Fibroblast of skin of left quadriceps (primary cell): ENCODE measurements at places on chromosomes 13 and 19.

GRCh38 chr13:27374126-27374613 is 50.2 kb upstream of the GTF3A start:
- no peak for DNase-seq

DNA sequence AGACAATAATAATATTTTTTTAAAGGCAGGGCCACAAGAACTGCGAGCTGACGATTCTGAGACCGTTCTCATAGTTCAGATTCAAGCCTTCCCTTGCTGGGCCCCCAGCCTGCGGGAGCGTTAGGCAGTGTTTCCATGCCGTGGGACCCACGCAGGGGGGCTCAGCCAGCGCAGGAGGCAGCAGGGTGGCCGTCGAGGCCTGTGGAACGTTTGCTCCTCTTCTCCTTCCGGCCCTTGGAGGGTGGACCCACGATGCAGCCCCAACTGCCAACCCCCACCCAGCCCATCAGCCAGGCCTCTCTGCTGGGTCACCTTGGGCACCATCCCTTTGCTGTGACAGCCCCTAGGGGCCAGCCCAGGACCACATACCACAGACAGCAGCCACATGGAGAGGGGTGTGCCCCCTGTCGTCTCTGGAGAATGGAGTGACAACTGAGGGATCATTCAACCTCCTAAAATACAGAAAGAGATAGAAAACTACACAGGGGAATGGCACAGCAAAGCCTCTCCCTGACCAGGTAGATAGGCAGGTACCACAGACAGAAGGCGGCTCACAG is 46.8 kb downstream of the PDCD5 start:
- no peak for DNase-seq

GRCh38 chr19:2736550-2737190 is 3.1 kb downstream of the SLC39A3 start:
- DNase-seq, result no peak

GRCh38 chr19:45733160-45733810 is at the start of gene MEIOSIN:
MEIOSIN (plus strand) TSS chr19:45733439; CDS start chr19:45735377, 1,938 bp downstream.
- no peak for DNase-seq

- DNase-seq, result no peak
These were observed 6.4 kb upstream of the KLK6 start for GRCh38 chr19:50975766-50976165.

DNA sequence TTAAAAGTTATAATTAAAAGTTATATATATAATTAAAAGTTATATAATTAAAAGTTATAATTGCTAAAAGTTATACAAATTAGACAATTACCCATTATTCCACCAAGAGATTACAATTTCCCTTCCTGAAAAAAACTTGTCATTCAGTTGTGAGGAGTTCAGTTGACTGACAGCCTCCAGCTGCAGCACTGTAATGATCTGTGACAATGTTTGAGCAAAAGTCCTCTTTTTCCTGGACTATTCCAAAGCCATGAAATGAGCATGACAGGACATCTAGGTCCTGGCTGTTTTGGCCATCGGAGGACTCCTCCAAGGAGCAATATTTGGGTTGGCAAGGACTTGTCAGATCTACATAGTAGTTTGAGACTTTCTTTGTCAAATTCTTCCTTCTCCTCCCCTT is 258.7 kb upstream of the EDNRB start:
- no peak for DNase-seq

DNA sequence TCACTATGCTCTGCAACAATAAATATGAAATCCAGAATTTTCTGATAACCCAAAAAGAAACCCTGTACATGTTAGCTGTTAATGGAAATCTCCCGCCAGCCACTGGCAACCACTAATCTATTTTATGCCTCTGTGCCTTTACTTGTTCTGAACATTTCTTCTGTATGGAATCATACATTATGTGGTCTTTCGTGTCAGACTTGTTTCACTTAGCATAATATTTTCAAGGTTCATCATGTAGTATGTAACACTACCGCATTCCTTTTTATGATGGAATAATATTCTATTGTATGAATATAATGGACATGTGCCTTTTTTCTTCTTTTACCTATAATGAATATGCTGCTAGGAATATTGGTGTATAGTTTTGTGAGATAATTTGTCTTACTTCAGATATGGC is 1123.3 kb downstream of the EFNB2 start:
- no peak for DNase-seq

- DNase-seq, result no peak
These were observed 45.4 kb downstream of the TPT1 start for GRCh38 chr13:45295536-45295935.

GRCh38 chr13:71156550-71156949 is 710.5 kb downstream of the DACH1 start:
- DNase-seq, result no peak

DNA sequence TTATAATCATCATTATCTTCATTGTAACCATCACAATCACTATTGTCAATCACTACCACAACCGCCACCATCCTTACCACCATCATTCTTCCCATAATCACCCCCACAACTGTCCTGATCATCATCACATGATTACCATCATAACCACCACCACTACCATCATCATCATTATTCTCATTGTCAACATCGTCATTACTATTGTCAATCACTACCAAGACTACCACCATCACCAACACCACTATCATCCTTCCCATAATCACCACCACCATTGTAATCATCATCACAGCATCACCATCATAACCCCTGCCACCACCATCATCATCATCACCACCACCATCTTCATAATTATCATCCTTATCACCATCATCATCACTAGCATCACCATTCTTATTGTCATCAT is 55.2 kb downstream of the MBD3L1 start:
- no peak for DNase-seq

DNA sequence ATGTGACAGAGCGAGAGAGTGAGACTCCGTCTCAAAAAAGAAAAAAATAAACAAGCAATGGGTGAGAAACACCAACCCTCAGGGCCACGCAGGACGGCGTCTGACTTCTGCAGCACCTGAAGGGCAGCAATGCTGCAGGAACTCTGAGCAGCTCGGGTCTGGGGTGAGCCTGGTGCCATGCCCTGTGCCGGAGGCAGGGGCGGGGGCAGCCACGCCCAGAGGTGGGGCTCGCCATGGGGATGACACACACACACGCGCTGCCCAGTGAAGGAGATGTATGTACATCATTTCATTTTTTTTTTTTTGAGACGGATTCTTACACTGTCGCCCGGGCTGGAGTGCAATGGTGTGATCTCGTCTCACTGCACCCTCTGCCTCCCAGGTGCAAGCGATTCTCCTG is 24.3 kb downstream of the GPX4 start:
- no peak for DNase-seq

DNA sequence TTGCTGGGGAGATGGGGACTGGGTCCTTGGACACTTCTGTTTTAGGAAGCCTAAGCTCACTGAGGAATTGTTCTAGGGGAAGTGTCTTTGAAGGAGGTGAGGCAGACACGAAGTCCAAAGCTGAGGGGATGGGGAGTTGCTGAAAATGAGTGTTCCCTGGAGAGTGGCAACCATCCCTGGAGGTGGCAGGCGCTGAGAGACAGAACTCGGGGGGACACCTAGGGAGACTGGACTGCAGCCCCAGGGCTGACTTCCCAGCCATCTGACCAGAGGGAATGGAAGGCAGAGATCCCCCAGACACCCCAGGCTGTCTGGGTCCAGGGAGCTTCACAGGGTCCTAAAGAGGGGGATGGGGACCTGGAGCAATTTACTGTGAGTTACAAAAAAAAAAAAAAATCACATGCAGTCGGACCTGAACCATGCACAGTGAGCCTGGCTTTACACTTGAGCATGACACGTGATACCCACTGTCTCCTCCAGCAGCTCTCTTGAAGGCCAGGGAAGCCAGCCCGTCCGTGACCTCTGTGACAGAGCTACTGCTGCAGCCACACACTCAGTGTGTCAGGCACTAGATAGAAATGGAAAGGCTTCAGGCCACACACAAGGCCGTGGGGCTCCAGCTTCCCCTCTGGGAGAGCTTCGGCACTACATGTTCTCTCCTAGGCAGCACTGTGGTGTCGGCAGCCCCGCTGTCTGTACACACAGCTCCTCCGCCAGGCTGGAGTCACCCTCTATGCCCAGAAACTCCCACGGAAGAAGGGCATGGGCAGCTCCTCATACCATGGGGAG is 77.1 kb upstream of the KCTD15 start:
- DNase-seq, result no peak

DNA sequence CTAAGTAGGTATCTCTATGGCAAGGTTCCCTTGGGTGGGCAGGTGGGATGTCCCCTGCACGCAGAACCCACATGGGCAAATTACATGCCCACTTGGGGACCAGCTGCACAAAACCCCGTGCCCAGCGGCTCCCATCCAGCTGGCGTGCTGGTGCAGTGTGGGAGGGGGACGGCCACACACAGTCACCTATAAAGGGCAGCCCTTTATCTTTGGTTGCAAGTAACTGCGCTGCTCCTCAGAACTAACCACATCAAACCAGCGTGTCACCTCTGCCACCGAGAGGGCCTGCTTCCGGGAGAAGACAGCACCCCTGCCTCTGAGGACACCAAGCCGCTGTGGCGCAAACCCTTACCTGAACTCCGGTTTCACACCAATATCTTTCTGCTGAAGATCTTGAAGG is 32.2 kb downstream of the ANKRD27 start:
- no peak for DNase-seq

GRCh38 chr13:42649141-42649540 is 75.2 kb downstream of the TNFSF11 start:
- no peak for DNase-seq

- no peak for DNase-seq
These were observed 107.8 kb downstream of the RXFP2 start for GRCh38 chr13:31846961-31847752.

DNA sequence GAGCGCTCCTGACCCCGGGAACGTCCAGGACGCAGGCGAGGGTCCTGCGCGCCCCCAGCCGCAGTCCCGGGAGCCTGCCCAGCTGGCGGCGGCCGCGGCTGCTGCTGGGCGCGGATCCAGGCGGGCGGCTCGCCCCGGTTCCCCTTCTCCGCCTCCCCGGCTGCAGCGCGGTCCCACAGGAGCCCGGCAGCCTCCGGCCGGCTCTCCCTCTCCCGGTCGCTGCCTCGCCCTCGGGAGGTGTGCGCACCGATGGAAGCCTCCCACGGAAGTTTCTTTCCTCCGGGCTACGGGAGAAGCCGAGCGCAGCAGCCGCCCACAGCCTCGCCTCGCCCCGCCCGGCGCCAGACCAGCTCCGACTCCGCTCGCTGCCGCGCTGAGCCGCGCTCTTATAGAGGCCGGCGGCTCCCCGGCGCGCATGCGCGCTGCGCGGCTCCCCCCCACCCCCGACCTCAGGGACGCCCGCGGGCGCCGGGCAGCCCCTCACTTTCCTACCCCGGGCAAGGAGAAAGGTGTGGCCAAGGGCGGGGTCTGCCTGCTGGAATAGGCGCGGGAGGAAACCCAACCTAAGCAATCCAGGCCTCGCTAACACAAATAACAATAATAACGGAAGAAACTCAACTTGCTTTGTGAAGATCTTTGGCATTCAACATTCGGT is at the start of gene SHISA2:
Gene SHISA2, minus strand, starts transcription at position 360 of the 655 bp plus-strand sequence. CDS start 1,041 bp downstream, outside the sequence.
- no peak for DNase-seq

DNA sequence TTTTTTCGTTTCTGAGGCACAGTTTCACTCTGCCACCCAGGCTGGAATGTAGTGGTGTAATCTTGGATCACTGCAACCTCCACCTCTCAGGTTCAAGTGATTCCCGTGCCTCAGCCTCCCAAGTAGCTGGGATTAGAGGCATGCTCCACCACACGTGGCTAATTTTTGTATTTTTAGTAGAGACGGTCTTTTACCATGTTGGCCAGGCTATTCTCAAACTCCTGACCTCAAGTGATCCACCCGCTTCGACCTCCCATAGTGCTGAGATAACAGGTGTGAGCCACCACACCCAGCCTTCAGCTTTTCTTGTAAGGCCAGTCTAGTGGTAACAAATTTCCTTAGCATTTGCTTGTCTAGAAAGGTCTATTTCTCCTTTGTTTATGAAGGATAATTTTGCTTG is 46.2 kb downstream of the ZNF568 start:
- no peak for DNase-seq

DNA sequence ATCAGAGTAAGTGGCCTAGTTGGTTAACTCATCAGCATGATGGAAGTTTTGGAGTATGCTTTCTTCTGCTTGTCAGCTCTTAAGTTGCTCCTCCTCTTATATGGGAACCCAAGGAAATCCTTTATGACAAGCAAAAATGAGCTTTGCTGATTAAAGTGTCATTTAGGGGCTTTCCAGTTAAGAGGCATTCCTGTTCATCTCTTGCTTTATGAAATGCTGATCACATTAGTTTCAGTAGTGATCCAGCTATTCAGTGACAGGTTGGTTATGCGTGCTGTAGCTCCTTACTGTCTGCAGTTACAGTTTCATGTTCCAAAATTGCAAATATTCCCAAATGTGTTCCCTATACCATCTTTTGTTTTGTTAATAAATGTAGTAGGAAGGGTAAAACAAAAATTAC is 146.6 kb downstream of the CDK8 start:
- no peak for DNase-seq

DNA sequence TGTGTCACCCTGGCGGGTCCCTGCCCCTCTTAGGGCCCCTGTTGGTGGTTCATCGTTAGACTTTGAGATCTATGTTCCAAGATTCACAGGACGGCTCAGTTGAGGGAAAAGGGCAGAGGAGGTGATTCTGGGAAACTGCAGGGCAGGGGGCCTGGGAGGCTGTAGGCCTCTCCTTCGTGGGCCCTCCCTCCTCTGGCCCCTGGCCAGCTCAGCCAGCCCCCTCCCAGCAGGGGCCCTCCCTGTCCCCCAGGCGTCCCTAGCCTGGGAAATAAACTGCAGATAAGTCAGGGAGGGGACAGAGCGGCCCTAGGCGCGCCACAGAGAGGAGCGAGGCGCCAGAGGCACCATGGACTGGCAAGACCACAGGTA is 6.5 kb downstream of the HIF3A start:
- DNase-seq, result no peak
